ENCODE measurements at places on chromosomes 11 and 22.

DNA sequence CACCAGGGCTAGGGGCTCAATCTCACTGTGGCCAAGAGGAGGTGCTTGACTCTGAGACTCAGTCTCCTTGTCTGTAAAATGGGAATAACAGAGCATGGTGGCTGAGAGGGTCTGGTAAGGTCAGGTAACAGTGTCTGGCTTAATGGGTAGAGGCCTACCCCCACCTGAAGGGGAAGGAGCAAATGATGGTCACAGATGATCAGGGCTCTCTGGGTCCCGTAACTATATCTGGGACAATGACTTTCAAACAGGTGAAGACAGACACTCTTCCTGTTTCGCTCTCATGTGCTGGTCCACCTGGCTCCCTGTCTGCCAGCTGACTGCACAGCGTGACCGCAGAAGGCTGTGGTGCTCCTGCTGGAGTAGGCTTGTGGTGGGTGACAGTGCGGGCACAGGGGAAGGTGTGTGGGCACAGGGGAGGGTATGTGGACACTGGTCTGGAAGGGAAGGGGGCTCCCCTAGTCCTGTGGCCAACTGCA is 4.0 kb downstream of the A4GALT start:
- DNase-seq: no peak

- no peak for DNase-seq
These were observed 84.7 kb downstream of the CDKN1C start for GRCh38 chr11:2800655-2801531.

- no peak for DNase-seq
These were observed 86.2 kb downstream of the ZNRF3 start for GRCh38 chr22:28969401-28970168.

GRCh38 chr11:128582496-128583366 is 4.6 kb downstream of the ETS1 start:
- DNase-seq: no peak

- DNase-seq: no peak
These were observed 26.7 kb downstream of the EIF3F start for GRCh38 chr11:8013833-8014232.

GRCh38 chr22:38038426-38038825 is 18.8 kb upstream of the PICK1 start:
- no peak for DNase-seq

DNA sequence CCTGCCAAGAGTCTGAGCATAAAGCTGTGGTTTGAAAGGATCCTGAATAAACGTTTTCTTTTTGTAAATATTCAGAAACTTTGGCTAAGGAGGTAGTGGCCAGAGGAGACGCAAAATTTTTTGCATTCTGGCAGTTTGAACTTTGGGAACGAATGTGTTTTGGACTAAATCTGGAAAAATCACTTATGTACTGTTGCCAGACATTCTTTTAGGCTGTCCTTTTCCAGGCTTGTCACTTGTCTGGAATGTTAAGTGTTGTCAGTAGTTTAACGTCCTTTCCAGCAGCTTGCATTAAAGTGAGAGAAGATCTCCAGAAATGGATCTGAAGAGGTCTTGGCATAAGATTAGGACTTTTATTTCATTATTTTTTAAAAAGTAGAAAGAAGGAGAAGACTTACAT is 18.5 kb downstream of the SPECC1L start:
- no peak for DNase-seq

- no peak for DNase-seq
These were observed 134.1 kb downstream of the NAV2 start for GRCh38 chr11:19846654-19847305.

GRCh38 chr22:36334821-36335603 is 52.8 kb downstream of the MYH9 start:
- no peak for DNase-seq

DNA sequence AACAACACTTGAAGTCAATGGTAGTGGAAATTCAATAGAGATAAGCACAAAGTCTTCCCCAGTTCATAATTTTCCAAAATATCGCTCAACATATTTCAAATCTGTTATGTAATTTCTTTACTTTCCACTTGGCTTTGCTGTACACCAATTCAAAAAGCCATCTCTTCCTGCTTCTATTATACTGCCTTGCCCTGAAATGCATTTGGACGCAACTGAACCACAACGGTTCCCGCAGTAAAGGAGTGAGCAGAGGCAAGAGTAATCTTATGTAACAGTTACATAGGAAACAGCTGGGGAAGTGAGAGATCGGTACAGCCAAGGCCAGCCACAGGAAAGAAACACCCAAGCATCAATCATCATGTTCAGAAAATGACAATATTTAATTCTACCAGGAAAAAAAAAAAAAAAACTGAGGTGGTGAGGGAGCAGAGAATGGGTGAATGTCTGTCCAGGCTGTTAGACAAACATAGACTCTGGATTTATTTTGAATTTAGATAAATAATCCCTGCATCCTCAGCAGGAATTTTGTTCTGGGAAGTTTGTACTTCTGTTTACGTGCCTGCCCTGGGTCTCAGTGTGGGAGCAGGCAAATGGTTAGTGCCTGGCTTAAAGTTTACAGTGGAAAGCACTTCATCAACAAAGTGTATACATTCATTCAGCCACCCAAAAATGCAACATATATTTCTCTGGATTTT is 392.2 kb downstream of the ETS1 start:
- no peak for DNase-seq

DNA sequence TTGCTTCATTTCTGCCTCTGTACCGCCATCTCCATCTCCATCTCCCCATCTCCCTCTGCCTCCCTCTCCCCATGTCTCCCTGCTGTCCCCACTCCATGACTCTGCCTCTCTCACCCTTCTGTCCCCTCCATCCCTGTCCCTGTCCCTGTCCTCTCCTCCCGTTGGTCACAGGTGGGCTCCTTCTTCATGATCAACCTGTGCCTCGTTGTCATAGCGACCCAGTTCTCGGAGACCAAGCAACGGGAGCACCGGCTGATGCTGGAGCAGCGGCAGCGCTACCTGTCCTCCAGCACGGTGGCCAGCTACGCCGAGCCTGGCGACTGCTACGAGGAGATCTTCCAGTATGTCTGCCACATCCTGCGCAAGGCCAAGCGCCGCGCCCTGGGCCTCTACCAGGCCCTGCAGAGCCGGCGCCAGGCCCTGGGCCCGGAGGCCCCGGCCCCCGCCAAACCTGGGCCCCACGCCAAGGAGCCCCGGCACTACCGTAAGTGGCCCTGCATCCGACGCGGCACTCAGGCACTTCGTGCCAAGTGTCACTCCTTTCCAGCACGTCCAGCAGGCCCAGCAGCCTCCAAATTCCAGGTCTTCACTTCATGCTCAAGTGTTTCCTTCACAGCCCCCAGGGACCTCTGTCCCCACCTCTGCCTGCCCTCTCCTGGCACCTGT is 76.0 kb downstream of the CACNA1I start:
- no peak for DNase-seq

- DNase-seq: no peak
These were observed 54.4 kb downstream of the SVIP start for GRCh38 chr11:22775248-22775647.

- DNase-seq: no peak
These were observed 8.0 kb downstream of the POLD4 start for GRCh38 chr11:67345247-67345919.
